Foreskin fibroblast (primary cell): ENCODE measurements at places on chromosomes 6 and 20.

DNA sequence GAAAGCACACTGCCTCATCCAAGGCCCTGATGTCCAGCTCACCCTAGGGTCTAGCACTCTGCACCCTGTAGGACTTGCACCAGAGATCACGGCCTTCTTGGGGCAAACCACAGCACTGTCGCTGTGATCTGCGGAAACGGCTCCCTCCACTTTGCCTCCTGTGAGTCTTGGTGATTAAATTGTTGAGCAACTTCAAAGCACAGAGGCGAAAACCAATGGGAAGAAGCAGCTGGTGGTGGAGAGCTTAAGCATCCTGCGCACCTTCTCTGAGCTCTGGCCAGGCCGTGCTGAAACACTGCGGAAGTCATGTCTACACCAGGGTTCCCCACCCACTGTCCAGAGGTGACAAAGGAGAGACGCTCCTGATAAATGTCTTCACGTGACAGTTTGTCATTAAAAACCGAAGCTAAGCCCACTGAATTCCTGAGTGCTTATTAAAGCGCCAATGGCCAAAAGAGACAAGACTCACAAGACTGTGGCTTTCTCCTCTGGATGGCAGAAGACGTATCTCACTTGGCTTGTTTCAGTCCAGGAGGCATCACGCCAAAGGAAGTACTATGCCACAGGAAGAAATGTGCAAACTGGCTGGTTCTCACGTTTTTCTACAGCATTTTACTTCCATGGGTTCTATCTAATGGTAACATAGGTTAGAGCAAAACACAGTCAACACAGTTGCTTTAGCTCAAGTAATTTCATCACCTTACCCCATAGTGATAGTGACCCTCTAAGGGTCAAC lies 3.1 kb downstream of the RAMACL start:
- DNase-seq = peak; percentile 20

DNA sequence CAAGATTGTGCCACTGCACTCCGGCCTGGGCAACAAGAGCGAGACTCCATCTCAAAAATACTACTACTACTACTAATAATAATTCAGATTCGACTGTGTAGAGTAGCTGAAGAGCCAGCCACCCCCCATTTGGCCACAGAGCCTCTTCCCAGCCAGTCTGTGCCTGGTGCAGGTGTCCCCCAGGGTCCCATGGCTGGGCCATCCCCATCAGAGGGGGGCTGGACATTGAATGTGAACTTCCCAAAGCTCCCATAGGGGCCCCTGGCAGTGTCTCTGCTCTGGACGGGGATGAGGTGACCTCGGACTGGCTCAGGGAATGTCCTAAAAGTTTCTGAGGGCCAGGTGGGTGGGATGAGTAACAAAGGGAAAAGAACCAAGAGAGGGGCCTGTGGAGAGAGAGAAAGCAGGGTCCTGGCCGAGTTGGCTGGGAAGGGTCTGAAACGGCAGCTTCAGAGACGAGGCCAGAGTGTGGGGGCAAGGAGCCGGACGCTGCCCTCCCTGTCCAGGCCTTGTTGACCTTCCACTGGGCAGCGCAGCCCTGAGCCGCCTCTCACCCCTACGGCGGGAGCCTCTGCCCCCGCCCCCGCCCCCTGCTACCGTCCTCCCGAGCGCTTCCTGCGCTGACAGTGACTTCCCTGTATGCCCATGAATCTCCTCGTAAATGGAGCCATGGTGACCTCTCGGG lies 24.9 kb upstream of the PCMTD2 start:
- no peak for DNase-seq

DNA sequence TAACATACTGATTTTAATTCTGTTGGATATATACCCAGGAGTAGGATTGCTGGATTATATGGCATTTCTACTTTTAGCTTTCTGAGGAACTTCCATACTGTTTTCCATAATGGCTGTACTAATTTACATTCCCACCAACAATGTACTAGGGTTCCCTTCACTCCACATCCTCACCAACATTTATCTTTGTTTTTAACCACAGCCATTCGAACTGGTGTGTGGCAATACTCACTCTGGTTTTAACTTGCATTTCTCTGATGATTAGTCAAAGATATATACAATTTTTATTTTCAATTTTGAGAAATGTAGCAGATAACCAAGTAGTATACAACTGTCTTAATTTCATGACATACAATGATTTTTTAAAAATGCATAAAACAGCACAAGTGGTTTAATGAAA lies 30.3 kb upstream of the ADGRG6 start:
- DNase-seq = no peak

DNA sequence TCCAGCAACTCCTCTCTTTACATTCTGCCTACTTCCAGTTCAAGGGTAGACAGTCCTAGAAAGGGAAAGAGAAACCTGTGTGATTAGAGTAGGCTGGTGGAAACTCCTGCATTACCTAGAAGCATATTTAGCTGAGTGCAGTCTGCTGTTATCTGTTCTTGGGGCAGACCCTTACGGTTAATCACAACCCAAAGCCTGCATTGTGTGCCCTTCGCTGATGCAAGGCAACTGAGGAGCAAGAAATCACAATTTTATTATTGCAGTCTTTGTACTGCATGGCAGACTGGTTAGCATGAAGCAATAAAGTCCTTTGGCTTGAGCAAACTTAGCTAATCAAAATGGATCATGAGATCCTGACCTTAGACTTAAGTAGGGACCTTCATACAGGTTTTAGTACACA lies 1.5 kb upstream of the GOPC start:
- DNase-seq = no peak

DNA sequence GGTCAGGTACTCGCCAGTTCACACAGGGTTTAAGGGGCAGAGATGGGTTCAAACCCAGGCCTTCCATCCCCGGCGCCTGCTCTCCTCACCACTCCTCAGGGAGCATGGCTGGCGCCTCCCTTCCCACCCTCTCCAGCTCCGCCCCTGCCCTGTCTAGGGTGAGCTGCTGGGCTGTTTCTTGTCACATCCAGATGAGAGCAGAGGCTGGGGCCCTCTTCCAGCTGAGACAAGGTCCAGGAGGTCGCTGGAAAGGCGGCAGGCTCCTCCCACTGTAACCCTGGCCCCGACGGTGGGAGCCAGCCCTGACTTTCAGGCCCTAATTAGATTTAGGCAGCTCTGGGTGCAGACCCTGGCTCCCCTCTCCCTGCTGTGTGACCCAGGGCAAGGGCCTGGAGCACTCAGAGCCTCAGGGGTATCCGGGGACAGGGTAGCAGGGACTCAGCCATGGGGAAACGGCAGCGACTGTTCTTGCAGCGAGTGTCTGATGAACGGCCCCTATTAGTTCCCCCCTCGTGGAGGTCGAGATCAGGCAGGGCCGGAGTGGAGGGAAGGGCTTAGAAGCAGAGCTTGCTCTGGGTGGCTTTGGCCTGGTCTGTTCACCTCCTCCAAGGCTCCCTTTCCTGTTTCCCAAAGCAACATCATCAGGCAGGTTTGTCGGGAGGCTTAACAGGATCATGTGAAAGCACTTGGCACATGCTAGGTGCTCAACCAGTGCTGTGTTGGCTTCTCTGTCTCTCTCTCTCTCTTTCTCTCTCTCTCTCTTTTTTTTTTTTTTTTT lies 33.4 kb downstream of the SNAI1 start:
- DNase-seq = no peak

DNA sequence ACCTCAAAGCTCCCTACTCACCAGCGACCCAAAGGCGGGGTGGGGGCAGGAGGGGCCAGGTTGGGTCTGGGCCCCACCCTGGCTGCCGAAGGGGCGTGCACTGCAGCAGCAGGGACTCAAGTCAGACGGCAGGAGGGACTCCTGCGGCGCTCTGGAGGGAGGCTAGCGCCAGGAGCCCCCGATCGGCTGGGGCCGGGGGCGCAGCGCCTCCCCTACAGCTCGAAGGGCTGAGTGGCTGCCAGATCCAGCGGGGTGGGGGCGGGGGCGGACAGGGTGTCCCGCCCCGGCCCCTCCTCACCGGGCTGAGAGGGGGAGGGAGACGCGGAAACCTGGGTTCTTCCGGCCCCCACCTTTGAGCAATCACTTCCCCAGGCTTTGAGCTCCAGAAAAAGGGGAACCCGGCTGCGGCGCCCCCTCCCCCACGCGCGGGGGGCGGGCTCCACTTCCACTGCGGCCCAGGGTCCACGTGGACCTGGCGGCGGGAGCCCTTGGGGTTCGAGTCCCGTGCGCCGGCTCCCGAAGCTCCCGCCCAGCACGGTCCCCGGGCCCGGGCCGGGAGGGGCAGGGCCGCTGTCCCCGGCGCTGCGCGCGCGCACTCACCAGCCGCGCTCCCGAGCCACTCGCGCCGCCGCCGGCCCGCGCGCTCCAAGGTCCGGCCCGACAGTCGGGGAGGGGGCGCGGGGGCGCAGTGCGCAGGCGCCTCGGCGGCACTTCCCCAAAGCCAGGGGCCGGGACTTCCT lies at the start of gene RGS19:
Gene RGS19, minus strand, starts transcription at position 246 of the 740 bp plus-strand sequence. CDS start 2,632 bp downstream, outside the sequence.
- DNase-seq = peak; percentile 62

DNA sequence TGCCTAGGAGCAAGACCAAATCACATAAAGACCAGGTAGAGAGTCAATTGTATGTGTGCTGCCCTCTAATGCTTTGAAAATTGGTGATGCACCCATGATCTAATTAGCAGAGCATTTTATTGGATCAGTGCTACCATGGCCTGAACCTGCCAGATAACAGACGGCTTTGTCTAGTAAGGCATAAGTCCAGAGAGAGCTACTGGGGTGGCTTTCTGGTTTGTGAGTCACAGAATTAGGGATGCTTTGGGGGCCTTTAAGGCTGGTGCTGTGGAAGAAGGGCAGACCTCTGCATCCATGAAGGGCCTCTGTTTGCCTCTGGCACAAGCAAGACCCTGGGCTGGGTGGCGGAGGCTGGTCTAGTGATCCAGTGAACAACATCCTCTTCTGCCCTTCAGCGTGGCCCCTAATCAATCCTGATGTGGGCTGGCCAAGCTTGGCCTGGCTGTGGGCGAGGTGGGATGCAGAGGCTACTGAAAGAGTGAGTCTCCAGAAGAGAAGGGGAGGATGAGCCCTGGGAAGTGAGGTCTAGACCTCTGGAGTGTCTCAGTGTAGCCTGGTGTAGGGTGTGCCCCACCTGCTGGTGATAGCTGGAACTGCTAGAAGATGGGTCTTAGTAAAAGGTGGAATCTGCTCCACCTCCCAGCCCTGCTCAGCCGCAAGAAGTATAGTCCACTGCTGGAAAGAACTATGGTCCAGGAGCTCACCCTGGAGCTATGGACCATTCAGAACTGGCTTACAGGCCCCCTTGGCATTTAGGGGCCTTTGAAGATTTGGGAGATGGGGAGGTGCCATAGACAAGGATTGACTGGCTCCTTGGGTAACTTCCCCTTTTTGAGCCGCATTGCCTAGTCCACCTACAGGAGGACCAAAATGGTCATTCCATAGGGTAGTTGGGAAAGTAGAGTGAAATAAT lies 36.7 kb upstream of the AAR2 start:
- peak; percentile 88 for DNase-seq

DNA sequence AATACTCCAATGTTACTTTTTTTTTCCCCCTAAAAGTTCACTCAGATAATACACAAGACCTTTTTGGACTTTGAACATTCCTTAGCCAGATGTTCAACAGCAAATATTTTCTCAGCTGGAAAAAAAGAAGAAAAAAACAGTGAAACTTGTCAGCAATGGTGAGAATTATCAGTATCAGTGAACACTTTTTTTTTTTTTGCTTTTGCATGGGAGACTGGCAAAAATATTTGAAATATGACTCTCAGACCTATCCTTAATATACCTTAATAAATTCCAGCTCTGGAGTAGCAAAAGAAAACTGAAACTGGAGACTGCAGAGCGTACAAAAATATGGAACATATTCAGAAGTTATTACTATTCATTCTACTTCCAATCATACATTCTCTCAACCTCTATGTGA lies 92.3 kb downstream of the RFPL4B start:
- no peak for DNase-seq

DNA sequence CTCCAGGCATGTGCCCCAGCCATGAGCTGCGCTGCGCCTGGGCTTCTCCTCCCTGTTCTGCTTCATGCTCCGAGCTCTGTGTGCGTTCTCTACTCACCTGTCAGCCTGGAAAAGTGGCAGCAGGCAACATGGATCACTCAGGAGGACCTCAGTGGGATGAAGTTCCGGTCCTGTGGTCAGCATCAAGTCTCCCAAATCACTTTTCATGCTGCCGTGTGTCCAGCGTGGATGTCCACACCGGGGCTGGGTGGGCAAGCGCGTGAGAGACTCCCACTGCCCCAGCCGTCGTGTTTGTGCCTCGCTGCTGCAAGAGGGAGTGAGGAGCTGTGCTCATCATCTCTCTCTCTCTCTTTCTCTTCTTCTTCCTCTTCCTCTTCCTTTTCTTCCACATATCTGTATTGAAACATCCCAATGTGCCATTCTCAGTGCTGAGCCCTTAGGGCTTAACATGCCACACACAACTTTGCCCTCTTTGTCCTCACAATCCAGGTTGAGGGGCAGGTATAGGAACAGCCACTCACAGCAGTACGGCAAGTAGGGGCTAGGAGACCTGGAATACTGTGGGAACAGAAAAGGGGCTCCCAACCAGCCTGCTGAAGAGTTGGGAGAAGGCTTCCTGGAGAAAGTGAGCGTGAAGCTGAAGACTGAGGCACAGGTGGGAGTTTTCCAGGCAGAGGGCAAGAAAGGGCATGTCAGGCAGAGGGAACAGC lies 3.8 kb upstream of the PDYN start:
- no peak for DNase-seq

GRCh38 chr6:157638779-157639178 lies 184.3 kb upstream of the SNX9 start:
- DNase-seq = no peak

DNA sequence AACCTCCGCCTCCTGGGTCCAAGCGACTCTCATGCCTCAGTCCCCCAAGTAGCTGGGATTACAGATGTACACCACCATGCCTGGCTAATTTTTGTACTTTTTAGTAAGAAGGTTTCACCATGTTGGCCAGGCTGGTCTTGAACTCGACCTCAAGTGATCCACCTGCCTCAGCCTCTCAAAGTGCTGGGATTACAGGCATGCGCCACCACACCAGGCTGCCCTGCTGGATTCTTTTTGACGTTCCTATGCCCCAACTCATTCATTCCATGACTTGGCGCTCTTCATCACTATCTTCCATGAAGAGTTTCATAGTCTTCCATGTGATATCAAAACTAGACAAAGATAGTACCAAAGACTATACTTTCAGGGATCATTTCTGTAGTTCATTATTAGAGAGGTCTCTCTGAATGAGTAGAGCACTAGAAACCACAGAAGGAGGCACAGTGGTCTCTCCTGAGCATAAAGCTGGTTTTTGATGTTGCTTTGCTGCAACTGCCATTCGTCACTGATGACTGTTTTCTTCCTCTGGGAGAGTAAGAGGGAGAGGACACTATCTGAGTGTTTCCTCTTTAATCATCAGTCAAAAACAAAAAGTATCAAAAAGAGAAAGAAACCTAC lies 23.5 kb downstream of the DNAAF9 start:
- DNase-seq = no peak

- no peak for DNase-seq
These were observed 176.4 kb downstream of the SAMD5 start for GRCh38 chr6:147684906-147685305.

DNA sequence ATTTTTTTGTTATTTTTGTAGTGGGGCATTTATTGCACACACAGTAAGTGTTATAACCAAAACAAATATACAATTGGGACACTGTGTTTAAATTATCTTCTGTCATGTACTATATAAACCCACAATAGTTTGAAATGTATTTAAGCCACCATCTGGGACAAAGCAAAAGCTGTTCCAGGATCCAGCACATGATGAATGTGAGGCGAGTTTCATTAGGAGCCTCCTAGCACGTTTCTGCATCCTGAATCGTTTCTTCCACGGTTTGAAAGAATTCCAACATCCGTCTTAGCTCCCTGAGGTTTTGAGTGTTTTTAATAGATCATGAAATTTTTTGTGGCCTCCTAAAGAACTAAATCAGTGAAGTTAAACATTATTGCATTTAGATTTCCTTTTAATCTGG lies 65.8 kb downstream of the EYA4 start:
- DNase-seq = no peak

GRCh38 chr20:54062812-54063280 lies 7.5 kb downstream of the BCAS1 start:
- DNase-seq = peak; percentile 61
